ENCODE measurements at places on chromosomes 2 and 18.
A peak's percentile ranks its signal among the peaks of the same experiment; 100 is the strongest.

GRCh38 chr2:196076778-196077568 lies 8.3 kb upstream of the DNAH7 start:
- no peak for DNase-seq

DNA sequence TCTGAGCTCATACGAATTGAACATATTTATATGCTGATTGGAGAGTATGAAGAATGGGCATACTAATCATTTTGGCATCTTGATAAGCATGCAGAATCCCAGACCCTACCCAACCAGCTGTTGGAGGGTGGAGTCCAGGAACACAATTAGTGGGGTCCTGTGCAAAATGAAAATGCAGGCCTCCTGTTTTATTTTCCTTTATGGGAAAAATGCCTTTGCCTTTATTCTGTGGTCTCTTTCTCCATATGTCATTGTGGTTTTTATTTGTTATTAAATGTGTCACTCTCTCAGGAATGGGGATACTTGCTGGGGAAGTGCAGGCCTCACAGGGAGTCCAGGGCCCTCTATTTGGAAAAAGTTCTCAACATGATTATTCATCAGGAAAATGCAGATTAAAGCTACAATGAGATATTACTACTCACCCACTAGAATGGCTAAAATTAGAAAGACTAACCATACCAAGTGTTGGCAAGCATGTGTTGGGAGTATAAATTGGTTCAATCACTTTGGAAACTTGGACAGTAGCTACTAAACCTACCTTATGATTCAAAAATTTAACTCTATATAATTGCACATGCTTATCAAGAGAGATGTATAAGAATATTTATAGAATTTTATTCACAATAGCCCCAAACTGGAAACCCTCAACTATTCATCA lies 223.1 kb upstream of the FBXO11 start:
- no peak for DNase-seq

DNA sequence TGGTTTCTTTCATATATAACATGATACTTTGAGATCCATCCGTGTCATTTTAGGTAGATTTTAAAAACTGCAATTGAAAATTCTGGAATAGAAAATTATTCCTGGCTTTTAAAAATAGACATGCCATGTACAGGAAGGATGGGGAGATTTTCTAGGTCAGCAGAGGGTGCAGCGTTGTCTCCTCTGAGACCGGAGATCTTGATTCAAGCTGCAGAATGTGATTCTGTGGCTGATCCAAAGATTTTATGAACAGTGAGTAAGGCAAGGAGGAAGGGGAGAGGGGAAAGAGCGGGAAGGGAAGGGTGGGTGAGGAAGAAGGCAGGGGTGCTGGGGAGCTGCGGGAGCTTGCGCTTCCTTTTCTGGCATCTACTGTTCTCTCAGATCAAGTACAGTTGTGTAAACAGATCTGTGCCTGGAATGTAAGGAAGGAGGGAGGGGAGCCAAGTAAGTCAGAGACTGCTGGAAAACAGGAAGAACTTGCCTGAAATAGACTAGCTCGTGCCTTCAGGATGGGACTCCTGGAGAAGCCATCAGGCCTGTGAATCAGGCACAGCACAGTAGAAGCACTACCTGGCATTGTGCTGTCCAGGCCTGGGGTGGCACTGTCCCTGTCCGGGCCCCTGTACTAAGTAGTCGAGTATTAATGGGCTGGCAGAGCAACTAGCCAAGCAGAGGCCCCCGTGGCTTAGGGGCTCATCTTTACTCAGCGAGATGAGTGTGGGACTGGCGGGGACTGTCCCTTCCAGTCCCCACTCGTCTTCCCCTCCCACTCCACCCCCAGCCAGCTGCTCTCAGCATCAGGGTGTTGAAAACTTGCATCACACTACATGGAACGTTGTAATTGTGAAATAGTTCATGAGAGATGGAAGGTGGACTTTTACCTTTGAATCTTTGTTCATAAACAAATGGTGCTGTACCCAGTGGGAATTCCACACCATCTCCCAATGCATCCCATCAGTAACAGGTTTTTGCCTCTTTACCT lies 163.5 kb downstream of the UXS1 start:
- peak; percentile 53 for DNase-seq

DNA sequence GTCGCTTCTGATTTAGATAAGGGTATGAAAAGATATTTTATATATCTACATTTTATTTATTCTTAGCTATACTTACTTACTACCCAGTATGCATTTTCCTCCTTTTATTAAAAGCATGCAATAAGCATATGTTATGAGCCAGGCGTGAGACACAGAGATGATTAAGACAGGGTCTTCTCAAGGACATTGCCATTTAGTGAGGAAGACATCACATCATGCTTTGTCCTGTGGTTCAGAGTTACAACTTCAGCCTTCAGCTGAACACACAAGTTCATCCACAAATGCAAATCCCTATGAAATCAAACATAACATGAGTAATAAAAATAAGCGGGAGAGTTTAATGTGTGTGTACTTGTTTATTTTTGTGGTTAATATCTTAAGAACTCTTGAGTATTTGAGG lies 30.2 kb downstream of the GRHL1 start:
- DNase-seq, result no peak

GRCh38 chr2:12110481-12110880 lies 364.0 kb downstream of the LPIN1 start:
- no peak for DNase-seq

DNA sequence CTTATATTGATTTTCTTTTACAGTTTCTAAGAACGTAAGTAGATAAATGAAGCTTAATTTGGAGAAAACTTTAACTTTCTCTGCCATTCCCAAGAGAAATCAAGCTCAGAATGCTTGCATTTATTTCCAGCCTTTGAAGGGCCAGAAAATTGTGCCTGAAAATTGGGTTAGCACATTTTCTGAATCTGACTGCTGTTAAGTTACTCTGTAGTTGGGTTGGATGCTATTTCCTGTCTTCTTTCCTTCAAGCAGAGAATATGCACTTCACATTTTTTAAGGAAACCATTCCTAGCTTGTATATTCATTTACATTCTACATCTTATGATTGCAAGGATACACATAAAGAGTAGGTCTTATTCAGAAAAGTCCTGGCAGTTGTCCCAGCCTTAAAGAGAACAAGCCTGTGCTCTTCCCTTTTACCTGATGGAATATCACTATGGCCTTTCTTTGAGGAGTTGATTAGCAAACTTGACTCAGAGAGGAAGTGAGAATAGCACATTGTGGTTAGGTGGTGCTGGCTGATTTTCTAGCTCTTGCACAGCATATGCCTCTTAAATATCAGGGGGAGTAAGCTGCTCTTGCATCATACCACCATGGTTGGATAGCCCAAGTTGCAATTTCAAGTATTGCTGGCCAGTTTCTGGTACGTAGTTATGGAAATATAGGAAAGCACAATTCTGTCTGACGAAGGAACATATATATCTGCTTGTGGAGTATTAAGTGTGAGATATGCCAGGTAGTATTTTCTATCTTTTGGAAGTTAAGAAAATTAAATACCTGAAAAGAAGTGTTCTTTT lies 133.7 kb downstream of the COMMD1 start:
- no peak for DNase-seq

GRCh38 chr2:15772086-15772595 lies 168.2 kb upstream of the MYCN start:
- no peak for DNase-seq

DNA sequence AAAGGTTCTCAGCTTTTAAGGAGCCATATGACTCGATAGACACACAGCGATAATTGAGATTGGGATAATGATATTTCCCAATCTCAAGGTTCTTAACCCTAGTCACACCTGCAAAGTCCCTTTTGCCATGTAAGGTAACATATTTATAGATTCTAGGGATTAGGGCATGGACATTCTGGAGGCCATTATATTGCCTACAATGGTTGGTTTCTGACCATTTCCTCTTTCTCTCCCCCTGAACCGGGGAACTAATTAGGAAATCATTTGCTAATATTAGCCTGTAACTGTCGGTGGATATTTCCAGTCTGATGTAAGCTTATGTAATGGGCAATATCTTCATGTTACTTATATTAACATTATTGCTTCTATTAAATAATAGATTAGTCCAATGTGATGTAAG lies 40.8 kb upstream of the ARHGAP15 start:
- no peak for DNase-seq

GRCh38 chr2:117717072-117717471 lies 97.4 kb upstream of the DDX18 start:
- DNase-seq, result no peak

GRCh38 chr2:68943581-68944568 lies 8.8 kb downstream of the GKN2 start:
- peak; percentile 47 for DNase-seq

DNA sequence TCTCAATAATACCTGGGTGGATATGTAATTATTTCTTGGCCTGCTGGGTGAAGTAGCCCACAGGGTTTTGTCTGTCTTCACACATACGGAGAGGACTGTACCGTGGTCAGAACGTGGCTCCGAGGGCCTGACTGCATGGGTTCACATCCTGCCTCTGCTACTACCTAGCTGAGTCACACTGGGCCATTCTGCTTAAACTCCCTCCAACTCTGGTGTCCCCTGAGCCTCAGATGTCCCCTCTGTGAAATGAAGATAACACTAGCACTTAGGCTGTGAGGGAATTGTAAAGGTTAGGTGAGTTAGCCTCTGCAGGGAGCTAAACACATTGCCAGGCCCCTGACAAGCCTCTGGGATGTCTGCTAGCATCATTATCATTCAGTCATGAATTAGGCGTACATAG lies 120.1 kb upstream of the NABP1 start:
- DNase-seq, result no peak

- DNase-seq, result no peak
Measured at GRCh38 chr2:219752726-219753125, 125.3 kb downstream of the SLC4A3 start.

DNA sequence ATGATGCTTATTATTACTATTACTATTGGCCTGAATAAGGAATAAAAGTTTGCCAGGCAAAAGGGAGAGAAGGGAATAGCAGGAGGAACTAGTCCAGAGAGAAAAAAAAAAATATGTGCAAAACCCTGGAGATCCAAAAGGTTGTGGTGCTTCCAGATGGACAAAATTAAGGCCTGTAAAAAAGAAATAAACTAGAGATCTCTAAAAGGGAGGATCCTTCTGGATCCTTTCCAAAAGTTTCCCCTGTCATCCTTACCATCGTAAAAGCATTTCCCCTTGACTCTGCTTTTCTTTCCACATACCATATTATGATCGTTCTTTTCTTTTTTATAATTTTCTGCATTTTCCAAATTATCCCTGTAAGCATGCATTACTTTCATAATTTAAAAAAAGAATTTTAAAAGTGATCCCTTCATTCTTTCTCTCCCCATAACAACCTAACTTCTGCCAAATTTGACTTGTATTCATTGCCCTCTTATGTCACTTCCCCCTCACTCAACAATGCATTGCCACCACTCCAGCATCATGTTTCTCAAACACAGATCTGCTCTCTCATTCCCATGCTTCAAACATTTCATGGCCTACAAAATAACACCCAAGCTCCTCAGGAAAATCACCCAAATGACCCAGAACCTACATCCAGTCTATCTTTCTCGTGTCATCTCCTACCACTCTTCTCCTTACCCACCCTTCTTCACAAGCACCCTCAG lies 40.3 kb downstream of the RBMS1 start:
- DNase-seq, result no peak

- no peak for DNase-seq
Measured at GRCh38 chr18:49563130-49563540, 1.3 kb downstream of the LIPG start.

- DNase-seq, result no peak
Measured at GRCh38 chr2:26993768-26994167, 23.3 kb downstream of the MAPRE3 start.

GRCh38 chr2:241629762-241630435 lies 7.1 kb downstream of the THAP4 start:
- no peak for DNase-seq

GRCh38 chr2:241573741-241574140 lies 15.2 kb downstream of the BOK start:
- no peak for DNase-seq

DNA sequence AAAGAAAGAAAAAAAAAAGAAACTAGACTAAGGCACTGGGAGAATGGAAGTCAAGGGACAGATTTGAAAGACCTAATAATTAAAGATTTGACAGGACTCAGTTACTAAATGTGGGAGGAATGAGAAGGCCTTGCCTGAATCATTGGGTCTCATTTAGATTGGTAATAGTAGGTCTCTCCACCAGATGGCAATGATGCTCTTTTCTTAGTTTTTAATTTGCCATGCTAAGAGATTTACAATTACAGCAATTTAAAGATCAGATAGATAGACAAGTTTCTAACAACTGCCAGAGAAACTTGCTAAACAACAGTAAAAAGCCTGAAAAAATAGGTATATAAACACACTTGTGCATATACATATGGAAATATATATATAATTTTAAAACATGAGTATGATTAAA lies 153.0 kb downstream of the TMEM247 start:
- no peak for DNase-seq

GRCh38 chr18:9066817-9067306 lies 35.6 kb upstream of the NDUFV2 start:
- DNase-seq, result no peak

- DNase-seq, result no peak
Measured at GRCh38 chr2:236954641-236955040, 131.0 kb upstream of the COPS8 start.

- no peak for DNase-seq
Measured at GRCh38 chr2:86482034-86482433, 40.9 kb downstream of the KDM3A start.

GRCh38 chr2:27963472-27963871 lies 72.9 kb downstream of the BABAM2 start:
- DNase-seq, result no peak

- no peak for DNase-seq
Measured at GRCh38 chr18:52054324-52054723, 285.7 kb upstream of the DCC start.

- no peak for DNase-seq
Measured at GRCh38 chr2:10356439-10356811, 53.7 kb downstream of the HPCAL1 start.

GRCh38 chr18:55672574-55673361 lies 84.8 kb upstream of the TCF4 start:
- no peak for DNase-seq

GRCh38 chr2:210199854-210200253 lies 25.4 kb downstream of the ACADL start:
- no peak for DNase-seq

- no peak for DNase-seq
Measured at GRCh38 chr2:26086155-26086637, 52.3 kb downstream of the RAB10 start.

GRCh38 chr2:69007603-69008002 lies 5.4 kb upstream of the ANTXR1 start:
- DNase-seq, result no peak

DNA sequence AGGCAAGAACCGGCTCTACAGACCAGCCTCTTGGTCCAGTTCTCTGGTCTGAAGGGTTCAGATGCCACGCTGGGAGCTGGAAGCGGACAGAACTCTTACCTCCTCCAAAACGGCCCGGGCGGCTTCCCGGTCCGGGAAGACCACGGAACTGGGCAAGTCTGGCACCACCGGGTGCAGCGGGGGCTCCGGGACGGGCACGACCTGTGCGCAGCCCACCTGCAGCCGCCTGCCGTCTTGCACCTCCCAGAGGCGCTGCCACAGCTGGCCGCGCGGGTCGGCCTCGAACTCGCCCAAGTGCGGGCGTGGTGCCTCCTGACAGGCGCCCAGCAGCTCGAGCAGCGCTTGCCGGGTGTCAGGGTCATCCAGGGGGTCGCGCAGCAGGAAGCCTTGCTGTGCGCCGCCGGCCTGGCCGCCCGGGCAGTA lies 773 bp downstream of the CMPK2 start:
- peak; percentile 59 for DNase-seq
